ENCODE measurements at places on chromosomes 1 and 21.
A peak's percentile ranks its signal among the peaks of the same experiment; 100 is the strongest.

DNA sequence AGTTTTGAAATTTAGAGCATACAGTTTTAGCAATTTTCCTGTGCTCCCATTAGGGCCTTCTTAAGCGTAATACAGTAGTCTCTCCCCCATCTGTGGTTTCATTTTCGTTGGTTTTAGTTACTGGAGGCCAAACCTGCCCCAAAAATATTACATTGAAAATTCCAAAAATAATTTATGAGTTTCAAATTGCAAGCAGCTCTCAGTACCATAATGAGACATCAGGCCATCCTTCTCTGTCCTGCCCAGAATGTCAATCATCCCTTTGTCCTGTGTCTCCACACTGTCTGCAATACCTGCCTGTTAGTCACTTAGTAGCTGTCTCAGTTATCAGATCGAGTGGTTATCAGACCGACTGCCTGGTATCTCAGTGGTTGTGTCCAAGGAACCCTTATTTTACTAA, 45.4 kb downstream of the ADSS2 start:
- no peak for DNase-seq

GRCh38 chr1:39507230-39507928, 15.9 kb downstream of the BMP8A start:
- peak; percentile 81 for DNase-seq

- no peak for DNase-seq
Observed at GRCh38 chr1:61605607-61606321, 119.2 kb downstream of the TM2D1 start.

DNA sequence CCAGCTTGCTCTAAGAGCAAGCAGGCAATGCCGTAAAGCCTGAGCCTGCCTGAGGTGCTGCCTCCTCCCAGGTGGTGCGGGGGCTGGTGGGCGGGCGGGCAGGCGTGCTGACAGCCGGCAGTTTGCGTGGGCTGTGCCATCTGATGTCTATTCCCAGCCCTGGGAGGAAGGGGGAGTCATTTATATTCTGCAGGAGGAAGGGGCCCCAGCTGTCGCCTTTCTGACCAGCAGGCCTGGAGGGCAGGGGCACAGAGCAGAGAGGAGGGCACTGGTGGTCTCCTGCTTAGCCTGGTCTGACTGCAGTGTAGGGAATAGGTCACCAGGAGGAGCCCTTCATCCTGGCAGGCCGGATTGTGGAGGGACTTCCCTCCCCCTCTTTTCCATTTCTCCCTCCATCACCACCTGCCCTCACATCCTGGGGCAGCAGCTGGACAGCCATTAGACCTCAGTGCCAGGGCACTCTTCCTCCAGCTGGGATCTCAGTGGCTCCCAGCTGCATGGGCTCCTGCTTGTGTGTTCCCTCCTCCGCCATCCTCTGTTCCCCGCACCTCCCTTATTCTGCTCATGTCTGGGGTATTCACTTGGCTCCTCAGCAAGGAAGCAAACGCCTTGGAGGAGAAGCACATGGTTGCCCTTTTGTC, 4.4 kb downstream of the CYB561D1 start:
- DNase-seq = peak; percentile 92

- peak; percentile 52 for DNase-seq
Observed at GRCh38 chr1:77825131-77825709, 45.8 kb downstream of the MIGA1 start.
